ENCODE measurements at places on chromosomes 12 and 14.

GRCh38 chr12:124684971-124685688 lies 117.7 kb upstream of the NCOR2 start:
- no peak for DNase-seq

DNA sequence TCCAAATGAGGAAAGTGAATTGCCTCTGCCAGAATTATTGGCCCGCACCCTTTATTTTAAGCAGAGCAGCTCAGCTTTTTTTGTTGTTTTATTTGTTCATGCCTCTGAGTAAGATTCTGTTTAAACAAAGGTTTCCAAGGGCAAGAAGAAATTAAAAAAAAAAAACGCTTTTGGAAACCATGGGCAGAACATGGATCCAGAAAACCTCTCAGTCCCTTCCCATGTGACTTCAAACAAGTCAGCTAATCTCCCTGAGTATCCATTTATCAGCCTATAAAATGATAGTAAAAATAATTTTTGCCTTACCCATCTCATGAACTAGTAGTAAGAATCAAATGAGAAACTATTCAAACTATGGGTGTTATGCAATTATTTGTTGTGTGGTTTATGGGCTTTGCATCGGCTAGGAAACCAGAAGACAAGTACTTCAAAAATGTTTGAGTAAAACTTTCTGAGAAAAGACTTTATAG lies 27.6 kb downstream of the KITLG start:
- DNase-seq, result no peak

- no peak for DNase-seq
These were observed 22.9 kb downstream of the SPTB start for GRCh38 chr14:64856529-64857445.

DNA sequence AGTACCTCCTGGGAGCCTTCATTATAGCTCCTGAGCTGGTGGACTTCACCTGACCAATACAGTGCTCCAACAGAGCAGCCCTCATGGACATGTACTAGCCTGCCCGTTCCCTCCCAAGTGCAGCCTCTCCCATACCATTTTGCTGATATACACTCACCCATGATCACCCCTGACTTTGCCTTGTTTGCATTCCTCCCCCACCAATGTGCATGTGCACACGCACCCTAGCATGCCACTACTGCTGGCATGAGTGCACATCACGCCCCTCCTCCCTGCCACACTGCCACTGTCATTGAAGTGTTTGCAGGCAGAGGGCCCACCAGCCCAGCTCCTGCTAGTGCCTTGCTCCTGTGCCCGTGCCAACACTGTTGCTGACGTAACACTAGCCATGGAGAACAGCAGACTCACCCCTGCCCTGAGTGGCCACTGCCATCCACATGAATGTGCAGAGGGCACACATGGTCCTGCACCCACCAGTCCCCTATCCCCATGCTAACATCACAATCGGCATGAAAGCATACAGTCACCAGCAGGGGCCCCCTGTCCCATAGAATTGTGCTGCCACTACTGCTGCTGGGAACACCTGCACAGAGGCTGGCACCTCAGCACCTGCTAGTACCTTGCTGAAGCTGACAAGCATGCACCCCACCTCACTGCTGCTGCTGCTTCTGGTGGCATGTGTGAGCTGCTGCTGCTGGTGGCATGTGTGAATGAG lies 110.3 kb downstream of the SINHCAF start:
- no peak for DNase-seq

DNA sequence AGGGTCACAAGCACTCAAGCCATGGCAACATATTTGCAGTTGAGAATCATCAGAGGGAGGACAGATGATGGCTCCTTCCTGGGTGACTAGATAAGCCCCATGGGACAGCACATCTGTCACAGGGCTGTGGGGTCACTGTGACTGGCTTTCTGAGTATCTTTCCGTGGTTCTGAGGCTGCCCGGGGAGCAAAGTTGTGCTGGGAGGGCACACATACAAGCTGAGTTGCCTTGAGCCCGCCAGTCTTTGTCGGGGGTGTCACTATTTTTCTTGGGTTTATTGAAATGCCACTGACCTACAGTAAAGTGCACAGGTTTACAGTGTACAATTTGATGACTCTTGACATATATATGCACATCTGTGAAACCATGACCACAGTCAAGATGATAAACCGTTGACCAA lies 17.2 kb upstream of the KIF26A start:
- DNase-seq, result no peak

DNA sequence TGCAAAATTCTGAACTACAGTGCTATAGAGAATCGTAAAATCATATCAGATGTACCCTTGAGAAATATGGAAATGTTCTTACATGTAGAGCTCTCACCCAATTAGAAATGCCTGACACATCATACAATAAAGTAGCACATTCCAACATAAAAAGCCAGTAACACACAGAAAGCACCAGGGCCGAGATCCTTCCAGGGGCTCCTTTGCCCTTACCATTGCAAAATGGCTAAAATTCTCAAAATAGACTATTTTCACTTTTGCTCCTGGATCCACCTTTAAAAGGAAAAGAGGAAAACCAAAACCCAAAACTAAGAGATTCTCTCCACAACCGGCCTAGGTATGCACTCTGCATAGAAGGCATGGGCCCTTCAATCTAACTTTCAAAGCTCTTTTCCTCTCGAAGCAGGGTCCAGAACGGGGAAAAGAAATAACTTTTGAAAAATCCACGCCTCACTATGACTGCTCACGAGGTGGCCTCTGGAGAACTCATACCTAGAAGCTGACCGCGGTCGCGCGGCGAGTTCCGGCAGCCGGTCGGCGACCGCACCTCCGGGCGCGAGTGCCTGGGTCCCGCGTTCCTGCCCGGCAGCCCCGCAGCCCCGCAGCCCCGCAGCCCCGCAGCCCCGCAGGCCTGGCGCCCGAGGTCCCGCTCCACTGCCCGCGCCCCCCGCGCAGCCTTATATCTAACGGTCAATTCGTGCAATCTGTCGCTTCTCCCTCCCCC lies 2.7 kb downstream of the OTX2 start:
- no peak for DNase-seq

DNA sequence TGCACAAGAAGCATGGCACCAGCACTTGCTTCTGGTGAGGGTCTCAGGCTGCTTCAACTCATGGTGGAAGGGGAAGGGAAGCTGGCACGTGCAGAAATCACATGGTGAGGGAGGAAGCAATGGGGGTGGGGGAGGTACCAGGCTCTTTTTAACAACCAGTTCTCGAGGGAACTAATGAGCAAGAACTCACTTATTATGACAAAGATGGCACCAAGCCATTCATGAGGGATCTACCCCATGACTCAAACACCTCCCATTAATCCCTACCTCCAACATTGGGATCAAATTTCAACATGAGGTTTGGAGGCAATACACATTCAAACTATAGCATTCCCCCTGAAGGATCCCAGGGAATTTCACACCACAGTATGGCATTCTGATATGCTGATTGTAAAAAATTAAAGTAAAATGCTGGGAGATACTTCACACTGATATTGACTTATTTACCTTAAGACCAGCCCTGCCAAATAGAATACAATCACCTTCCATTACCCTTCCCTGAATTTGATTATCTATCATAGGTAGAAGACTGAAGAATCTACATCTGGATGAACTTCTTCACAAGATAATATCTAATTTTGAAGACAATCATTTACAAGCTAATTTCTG lies 201.7 kb upstream of the PLXNC1 start:
- DNase-seq, result no peak

- DNase-seq, result no peak
These were observed 24.7 kb downstream of the SYNE2 start for GRCh38 chr14:63877550-63877939.

DNA sequence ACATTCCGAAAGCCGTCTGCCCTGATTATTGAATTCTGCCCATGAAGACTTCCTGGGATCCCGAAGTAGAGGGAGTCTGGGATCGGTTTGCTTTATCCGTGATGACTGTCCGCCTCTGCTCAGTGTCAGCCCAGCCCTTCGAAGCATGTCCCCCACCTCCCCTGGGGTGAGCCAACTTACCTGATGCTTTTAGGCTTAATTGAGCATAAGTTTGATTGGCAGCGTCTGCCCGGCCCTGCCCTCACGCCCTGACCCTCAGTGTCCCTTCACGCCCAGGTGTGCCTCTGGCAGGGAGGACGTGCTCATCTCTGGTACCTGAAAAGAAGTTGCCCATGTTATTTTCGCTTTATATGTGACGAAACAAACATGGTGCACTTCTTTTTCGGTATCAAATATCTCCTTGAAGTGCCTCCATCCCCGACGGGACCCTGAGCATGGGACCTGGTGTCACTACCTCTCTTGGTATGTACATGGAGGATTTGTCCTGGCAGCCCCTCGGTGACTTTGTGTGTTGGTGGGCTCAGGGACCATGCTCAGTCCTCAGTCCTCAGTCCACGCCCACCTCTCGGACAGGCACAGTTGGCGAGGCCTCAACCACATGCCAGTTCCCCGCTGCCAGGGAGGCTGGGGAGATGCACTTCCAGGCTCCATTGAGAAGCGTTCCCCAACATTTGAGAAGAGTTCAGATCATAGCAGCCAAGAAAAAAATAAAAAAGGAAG lies 130.1 kb upstream of the RTL1 start:
- DNase-seq, result no peak

GRCh38 chr12:110765111-110765510 lies 22.4 kb upstream of the PPP1CC start:
- DNase-seq, result no peak
